CD4-positive, alpha-beta T cell treated with Interleukin-4 for 4 hours (primary cell): ENCODE measurements at places on chromosomes 6 and 20.
A peak's percentile ranks its signal among the peaks of the same experiment; 100 is the strongest.

GRCh38 chr20:19067986-19068385, 144.5 kb upstream of the SLC24A3 start:
- no peak for DNase-seq

- no peak for DNase-seq
Measured at GRCh38 chr6:167760979-167761793, 65.5 kb upstream of the AFDN start.

- no peak for DNase-seq
Measured at GRCh38 chr6:17470938-17471327, 77.5 kb downstream of the CAP2 start.

DNA sequence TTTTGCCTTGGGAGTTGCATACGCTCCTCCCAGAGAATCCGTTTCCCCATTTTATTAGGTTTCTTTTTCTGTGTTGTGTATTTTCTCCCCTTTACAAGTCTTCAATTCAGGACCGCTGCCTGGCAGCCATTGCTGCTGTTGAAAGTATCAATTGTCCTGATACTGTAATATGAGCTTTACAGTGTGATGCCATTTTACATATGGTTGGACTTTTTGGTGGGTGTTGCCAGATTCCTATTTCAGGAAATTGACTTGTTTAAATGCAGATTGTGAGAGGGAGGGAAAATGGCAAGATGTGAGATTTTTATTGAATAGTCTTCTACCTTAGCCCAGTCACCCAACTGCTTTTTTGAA, 1.2 kb downstream of the PANK2 start:
- no peak for DNase-seq

- DNase-seq = no peak
Measured at GRCh38 chr6:168022488-168023321, 25.2 kb downstream of the KIF25 start.

DNA sequence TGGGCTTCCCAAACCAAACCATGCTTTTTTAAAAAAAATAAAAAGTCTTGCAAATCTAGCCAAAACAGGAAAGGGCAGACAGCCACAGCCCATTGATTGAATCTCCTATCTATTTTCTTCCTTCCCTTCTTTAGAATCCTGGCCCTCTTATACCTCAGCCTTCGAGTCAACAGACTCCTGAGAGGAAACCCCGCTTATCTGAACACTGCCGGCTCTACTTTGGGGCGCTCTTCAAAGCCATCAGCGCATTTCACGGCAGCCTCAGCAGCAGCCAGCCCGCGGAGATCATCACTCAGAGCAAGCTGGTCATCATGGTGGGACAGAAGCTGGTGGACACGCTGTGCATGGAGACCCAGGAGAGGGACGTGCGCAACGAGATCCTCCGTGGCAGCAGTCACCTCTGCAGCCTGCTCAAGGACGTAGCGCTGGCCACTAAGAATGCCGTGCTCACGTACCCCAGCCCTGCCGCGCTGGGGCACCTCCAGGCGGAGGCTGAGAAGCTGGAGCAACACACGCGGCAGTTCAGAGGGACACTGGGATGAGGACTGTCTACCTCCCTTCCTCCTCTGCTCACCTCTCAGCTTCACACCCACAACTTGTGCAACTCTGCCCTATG, 10.1 kb upstream of the RTF2 start:
- no peak for DNase-seq

DNA sequence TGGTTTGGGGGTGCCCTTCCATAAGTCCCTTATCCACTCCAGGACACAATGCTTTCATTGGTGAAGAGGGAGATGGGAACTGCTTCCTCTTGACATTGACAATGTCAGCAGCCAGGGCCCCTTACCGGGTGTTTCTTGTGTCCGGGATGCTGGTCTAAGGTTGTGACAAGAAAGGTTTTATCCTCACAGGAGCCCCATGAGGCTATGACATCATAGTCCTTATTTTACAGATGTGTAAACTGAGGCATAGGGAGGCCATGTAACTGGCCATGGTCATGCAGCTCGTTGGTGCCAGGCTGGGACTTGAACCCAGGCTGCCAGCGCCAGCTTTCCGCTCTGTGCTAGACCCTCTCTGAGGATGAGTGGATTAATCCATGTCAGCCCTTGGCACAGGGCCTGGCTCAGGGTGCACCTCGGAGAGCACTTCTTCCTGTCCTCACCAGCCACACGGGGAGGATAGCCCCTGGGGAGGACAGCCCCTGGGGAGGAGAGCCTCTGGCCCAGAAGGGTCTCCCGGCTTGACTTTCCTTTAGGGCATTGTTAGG, 157.3 kb downstream of the SYCP2 start:
- DNase-seq = no peak

GRCh38 chr6:91697010-91697695, 1110.3 kb upstream of the MAP3K7 start:
- DNase-seq = no peak

GRCh38 chr6:37277001-37277409, 19.1 kb upstream of the TMEM217 start:
- no peak for DNase-seq

- peak; percentile 50 for DNase-seq
Measured at GRCh38 chr20:38094373-38094891, 60.9 kb downstream of the RPRD1B start.

- no peak for DNase-seq
Measured at GRCh38 chr6:89985751-89986493, 91.7 kb downstream of the GJA10 start.

- no peak for DNase-seq
Measured at GRCh38 chr20:48812600-48813445, 15.0 kb downstream of the PREX1 start.

GRCh38 chr6:161130967-161131766, 139.6 kb downstream of the MAP3K4 start:
- DNase-seq = no peak

- no peak for DNase-seq
Measured at GRCh38 chr20:62989201-62989601, 17.6 kb downstream of the BHLHE23 start.

DNA sequence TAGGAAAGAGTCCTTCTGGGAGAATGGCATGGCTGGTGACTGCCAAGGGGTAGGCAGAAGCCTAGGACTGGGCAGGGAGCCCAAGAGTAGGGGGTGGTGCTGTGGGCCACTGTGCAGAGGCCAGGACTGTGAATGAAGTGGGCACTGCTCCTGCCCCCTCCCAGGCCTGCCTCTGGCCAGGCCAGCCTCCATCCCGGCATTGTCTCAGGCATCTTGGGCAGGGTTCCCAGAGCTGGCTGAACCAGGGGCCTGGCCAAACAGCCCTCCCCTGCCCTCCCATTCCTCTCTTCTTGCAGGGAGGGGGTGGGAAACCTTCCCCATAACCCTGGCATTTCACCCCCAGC, 81.6 kb downstream of the MRPL14 start:
- DNase-seq = no peak

- DNase-seq = no peak
Measured at GRCh38 chr6:6085928-6086668, 79.4 kb upstream of the NRN1 start.

DNA sequence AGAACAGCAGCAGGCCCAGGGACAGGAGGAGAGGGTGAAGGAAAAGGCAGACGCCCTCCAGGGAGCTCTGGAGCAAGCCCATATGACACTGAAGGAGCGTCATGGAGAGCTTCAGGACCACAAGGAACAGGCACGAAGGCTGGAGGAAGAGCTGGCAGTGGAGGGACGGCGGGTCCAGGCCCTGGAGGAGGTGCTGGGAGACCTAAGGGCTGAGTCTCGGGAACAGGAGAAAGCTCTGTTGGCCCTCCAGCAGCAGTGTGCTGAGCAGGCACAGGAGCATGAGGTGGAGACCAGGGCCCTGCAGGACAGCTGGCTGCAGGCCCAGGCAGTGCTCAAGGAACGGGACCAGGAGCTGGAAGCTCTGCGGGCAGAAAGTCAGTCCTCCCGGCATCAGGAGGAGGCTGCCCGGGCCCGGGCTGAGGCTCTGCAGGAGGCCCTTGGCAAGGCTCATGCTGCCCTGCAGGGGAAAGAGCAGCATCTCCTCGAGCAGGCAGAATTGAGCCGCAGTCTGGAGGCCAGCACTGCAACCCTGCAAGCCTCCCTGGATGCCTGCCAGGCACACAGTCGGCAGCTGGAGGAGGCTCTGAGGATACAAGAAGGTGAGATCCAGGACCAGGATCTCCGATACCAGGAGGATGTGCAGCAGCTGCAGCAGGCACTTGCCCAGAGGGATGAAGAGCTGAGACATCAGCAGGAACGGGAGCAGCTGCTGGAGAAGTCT, 25.5 kb downstream of the C20orf173 start:
- no peak for DNase-seq

DNA sequence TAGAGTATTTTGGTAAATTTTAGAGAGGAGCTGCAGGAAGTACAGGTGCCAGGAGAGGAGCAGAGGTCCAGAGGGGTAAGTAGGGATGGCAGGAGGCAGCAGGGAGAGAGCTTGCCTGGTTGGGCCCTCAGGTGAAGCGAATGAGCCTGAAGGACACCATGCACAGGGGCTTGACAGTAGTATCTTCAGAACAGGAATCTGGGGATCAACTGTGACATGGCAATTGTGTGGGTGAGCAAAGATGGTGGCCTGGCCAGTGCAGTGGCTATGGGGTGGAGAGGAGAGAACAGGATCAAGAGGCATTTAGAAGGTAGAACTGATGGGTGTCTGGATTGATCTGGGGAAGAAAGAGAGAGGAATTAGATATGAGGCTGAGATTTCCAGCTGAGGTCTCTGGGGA, 68.7 kb upstream of the RNF24 start:
- DNase-seq = no peak

GRCh38 chr6:46035242-46035641, 19.6 kb upstream of the CLIC5 start:
- DNase-seq = no peak

GRCh38 chr6:56484669-56485068, 158.0 kb downstream of the DST start:
- no peak for DNase-seq

DNA sequence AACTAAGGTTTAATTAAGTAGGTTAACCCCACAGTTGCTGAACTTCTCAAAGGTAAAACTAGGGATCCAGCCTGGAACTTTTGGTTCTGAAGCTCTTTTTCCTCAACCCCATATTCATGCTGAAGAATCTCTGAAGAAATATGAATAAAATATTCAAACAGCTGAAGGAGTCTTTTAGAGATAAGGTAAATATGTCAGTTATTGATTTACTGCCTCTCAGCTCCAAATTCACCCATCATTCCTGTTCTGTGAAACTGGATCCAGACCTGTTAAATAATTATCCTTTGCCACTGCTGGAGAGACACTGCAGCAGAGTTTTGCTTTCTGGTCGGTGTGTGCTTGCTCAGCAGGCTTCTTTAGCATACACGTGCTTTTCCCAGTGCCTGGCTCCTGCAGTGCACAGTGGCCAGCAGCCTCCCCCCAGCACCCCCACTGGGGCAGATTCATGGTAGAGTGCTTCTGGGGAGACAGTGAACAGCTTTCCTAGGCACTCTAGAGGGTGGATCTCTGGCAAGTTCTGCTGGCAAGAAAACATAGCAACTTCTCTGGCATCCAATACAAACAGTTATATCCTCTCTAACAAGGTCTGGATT, 62.0 kb upstream of the BCLAF1 start:
- DNase-seq = no peak

DNA sequence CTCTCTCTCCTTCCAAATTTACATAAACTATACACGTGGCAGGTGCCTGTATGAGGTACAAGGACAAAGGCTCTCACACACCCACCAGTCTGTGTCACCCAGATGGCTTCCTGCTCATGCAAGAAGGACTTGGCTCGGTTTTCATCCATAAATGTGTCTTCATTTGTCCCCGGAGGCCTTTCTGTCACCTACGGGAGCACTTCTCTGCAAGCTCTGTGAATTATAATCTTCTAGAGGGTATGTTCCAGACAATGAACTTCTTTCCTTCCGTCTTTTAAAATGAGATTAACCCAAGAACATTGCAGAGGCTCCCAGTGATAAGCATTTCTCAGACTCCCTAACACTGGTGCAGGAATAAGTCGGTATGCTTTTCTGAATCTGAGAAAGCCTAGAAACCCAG, 123.6 kb downstream of the PTPRT start:
- no peak for DNase-seq

DNA sequence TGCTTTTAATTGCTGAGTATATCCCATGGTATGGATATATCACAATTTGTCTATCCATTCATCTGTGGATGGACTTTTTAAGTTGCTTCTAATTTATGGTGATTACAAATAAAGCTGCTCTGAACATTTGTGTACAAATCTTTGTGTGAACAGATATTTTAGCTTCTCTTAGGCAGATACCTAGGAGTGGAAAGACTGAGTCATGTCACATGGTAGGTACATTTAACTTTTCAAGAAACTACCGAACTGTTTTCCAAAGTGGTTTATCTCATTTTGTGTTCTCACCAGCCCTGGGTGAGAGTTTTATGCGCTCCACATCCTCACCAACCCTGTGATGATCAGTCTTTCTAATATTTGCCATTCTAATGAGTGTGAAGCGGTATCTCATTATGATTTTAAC, 31.0 kb upstream of the ZNFX1 start:
- no peak for DNase-seq

- DNase-seq = no peak
Measured at GRCh38 chr6:1392813-1393640, 3.7 kb downstream of the FOXF2 start.
